ENCODE measurements at places on chromosomes 1 and 21.

DNA sequence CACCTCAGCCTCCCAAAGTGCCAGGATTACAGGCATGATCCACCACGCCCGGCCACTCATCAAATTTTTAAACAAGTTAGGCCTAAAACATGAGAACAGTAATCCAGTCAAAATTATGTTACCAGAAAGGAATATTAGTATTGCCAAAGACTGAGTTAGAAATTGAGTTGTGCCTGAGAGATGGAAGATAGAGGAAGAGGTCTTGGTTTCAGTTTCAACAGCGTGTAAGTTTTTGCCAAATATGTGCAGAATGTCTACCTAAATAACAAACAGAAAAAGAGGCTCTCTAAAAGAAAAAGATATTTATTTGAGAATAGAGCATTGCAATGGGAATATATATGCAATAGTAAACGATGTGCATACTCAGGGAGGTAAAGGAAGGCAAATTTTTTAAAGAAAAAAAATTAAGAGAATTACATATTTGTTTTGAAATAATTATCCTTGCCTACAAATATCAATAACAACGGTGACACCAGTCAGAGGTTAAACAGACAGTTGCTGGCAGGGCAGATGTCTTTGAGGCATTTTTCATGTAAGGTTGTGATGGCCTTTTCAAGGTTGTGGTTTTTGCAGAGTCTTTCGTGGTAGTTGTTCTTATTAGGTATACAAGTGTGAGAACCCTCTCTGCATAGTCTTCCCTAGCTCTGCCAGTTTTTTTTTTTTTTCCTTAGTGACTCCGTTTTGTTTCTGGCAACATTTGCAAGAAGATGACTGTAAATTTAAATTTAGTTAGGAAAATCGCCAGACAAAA is 2.2 kb upstream of the CD1B start:
- no peak for DNase-seq

DNA sequence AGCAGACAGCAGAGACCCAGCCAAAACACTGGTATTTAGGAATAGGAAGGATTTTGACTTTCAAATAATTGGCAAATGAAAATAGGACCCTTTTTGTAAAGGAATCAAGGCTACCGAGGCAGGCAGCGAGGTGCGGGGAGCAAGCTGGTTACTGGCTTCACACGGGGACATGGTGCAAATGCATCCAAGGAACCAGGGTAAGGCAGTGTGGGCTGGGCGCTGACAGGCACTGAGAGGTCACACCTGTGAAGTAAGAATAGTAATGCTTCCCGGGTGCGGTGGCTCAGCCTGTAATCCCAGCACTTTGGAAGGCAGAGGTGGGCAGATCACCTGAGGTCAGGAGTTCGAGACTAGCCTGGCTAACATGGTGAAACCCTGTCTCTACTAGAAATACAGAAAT is 15.5 kb downstream of the CHAF1B start:
- no peak for DNase-seq

DNA sequence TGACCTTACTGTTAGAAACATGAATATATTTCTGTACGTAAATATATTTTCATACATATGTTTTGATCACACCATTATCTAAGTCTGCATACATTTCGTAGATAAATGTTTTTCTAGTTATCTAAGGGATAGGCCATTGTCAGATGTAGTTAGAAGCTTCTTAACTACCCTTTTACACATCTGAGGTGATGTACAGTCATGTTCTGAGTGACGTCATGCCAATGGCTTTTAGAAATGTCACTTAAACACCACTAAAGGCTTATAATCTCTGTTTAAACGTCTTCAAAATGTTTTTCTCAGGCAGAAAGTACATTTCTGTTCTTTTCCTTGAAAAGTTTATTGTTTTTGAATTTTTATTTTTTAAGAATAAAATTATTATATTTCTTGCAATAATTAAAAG is 781.9 kb downstream of the MRPL39 start:
- no peak for DNase-seq

- no peak for DNase-seq
Measured at GRCh38 chr1:27109103-27109822, 45.7 kb downstream of the SLC9A1 start.

- DNase-seq, result no peak
Measured at GRCh38 chr1:206002160-206002559, 1.0 kb downstream of the RAB7B start.

DNA sequence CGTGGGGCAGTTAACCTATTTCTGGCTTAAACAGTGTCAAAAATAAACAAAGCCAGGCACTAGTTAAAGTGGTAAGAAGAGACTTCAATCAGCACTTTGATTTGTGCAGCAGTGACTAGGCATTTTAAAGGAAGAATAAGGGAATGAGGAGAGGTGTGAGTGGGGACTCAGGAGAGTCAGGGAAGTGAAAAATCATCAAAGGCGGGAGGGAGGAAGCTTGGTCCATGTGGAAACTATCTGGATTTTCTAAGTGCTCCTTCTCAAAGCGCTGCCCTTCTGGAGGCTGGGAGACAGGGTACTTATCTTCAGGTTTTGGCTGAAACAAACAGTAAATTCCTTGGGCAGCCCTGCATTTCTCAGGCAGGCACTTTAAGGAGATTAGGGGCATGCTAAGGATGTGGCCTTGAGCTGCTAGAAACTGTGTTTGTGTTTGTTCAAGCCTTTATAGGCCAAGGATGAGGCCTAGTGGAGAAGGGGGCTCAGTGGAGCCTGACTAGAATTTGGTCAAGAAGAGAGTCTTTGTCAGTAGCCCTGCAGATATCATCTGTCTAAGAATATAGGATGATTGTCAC is 486.5 kb downstream of the SIPA1L2 start:
- no peak for DNase-seq

- DNase-seq, result peak; percentile 71
Measured at GRCh38 chr1:201946224-201946908, at the start of gene LMOD1. Gene LMOD1, minus strand, starts transcription at chr1:201946548. Its CDS starts 208 bp downstream, at chr1:201946340.

DNA sequence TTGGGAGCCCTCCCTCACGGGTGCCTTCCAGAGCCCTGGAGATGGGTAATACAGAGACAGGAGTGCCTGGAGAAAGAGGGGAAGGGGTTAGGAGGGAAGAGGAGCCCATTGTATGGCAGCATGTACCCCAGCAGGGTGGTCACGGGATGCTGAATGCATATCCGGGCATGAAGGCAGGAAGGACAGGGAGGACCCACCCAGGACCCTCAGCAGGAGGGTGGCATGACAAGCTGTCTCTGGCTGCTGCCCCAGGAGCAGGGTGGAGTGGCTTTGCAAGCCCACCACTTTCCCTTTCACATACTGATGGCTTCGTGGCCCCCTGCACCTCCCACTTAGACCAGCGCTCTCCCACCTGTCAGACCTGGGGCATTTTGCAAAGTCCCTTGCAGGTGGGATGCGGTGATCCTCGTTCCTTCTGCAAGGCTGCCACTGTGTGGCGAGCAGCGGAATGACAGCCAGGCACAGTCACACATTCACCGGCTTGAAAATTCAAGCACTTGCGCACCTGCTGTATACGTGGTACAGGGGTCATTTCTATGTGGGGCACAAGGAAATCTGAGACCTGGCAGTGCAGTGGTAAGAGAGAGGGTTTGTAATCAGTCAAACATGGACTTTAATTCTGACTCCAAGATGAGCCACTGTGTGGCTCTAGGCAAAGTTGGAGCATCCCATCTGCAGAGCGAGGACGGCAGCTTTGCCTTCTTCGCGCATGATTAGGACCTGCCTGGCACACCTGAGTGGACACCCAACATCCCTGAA is 53.2 kb upstream of the TMEM51 start:
- peak; percentile 46 for DNase-seq

DNA sequence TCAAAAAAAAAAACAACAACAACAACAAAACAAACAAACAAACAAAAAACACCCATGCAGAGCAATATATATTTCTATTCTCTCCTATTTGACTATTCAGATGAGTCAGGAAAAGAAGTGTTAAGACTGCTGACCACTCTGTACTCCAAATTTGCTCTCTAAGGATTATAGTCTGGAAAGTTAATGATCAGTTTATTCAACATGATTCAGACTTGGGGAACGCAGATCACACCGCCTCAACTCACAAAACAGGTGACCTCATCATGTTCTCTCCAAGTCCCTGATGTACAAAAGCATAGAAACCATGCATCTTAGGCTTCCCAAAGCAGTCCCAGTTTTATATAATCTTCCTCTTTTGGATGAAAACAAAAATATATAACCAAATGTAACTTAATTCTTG is 51.9 kb upstream of the PRRC2C start:
- peak; percentile 61 for DNase-seq

DNA sequence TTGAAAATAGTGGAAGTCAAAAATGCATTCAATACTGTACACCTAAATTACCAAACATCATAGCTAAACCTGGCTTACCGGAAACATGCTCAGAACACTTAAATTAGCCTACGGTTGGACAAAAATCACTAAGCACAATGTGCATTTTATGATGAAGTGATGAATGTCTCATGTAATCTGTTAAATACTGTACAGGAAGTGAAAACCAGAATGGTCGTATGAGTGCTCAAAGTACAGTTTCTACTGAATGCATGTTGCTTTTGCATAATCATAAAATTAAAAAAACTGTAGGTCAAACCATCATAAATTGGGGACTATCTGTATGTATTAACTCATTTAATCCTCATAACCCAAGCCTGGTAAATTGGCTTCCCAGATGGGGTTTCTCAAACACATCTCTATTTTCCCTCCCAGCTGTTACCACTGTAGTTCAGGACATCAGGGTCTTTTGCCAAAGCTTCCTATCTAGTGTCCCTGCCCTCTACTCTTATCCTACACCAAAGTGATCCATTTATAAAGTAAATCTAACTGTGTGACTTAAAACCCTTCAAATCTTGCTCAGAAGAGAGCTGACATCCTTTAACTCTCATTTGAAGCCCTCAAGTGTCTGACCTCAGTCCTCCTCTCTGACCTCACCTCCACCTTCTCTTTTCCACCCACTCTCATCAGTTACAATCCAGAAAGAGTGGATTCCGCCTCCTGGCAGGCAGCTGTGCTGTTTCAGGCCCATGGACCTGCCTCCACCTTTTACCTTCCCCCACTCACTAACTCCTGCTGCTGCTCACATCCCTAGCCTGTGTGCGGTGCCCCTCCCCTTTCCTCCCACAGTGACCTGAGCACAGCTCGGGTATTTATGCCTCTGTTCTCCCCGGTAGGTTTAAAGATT is 356.4 kb upstream of the ST6GALNAC5 start:
- no peak for DNase-seq

GRCh38 chr21:35370071-35370470 is 321.0 kb upstream of the RUNX1 start:
- no peak for DNase-seq

- no peak for DNase-seq
Measured at GRCh38 chr1:119081267-119081666, 59.2 kb downstream of the WARS2 start.

- peak; percentile 11 for DNase-seq
Measured at GRCh38 chr1:169601096-169601881, 15.0 kb upstream of the F5 start.

DNA sequence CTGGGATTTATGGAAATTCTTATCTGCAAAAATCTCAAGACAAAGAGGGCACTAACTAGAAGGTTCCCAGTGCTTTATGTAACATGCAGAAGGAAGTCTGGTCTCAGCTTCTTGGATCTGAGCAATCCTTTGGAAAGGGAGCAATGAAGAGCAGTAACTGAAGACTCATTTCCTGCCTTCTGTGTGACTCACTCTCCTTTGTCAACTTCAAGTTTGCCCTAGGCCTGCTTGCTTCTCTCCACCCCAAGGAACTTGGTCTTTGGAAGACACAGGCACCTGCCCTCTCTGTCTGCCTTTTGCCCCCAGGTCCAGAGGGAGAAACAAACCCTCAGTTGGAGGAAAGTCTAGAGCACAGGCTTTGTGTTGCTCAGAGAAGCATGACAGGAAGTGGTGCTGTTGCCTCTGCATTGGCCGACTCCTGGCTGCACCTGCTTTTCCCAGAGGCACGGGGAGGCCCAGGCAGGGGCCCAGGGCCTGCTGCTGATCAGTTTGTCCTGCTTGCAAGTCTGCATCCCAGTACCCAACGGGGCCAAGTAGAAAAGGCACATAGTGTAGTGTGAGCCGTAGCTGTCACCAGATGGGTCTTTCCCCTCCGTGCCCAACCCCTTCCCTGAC is 137.2 kb downstream of the DHRS3 start:
- no peak for DNase-seq

DNA sequence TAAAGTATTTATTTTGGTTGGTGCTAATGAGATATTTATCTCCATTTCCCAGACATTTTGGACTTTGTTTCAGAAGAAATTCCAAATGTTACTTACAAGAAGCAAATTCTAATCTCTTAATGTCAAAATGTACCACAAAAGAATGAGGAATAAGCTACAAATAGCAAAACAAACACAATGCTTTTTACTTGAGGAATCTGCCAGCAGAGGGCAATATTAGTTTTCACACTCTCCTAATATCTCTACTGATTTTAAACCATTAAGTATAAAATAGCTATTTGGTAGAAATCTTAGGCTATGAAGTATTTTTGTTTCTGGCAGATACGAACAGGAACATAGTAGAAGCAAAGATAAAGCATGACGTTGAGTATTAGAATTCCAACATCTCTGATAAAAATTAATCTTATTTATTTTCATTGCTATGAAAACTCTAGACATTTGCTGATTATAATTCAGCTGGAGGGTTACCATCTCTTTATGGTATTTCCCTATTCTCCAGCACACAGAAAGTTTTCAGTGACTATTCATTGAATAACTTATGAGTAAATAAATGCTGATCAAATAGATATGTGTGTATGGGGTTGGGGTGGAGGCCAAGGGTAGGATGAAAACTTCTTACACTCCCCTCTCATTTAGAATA is 13.4 kb upstream of the HMCN1 start:
- DNase-seq, result peak; percentile 61

- no peak for DNase-seq
Measured at GRCh38 chr1:17134034-17134433, 14.8 kb upstream of the PADI2 start.

- DNase-seq, result no peak
Measured at GRCh38 chr21:31667639-31668038, 8.1 kb downstream of the SOD1 start.

- no peak for DNase-seq
Measured at GRCh38 chr1:56133522-56134472, 445.6 kb downstream of the PLPP3 start.

- DNase-seq, result no peak
Measured at GRCh38 chr1:67955591-67955990, 94.8 kb downstream of the DIRAS3 start.

DNA sequence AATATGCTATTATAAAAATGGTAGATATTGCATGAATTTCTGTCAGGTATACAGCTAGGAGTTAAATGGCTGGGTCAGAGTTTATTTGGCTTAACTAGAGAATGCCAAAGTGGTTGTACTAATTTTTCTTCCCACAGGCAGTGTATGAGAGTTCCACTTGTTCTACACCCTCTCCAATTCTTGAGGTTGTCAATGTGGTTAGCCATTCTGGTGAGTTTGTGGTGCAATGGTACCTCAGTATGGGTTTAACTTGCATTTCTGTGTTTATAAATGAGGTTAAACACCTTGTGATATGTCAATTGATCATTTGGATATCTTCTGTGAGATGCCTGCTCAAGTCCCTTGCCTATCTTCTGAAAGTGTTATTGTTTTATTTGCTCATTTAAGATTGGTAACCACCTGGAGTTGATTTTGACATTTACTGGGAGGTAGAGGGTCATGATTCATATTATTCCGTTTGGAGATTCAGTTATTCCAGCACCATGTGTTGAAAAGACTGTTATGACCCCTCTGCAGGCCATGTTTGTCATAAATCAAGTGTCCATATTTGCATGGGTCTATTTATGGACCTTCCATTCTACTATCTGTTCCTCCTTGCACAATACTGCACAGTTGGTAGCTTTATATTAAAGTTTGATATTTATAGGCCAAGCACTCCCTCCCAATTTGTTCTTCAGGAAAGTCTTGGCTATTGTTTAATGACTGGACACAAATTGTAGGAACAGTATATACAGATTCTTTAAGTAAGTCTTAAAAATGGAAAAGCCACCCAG is 5.8 kb downstream of the FALEC start:
- no peak for DNase-seq

Data from muscle of arm (tissue), 14 donors.